ENCODE measurements at places on chromosomes 2 and 18. TPM values are rescaled to one million over a fixed set of nuclear protein-coding genes. Genes with fewer than 3 reads are reported as not detected.

SAP130 gene
- total RNA-seq: 23.5 TPM

C2orf78 gene
- not detected for total RNA-seq

IL36G gene
- total RNA-seq: not detected

FBXO15 gene
- 0.79 TPM for total RNA-seq

ACTG2 gene
- not detected for total RNA-seq

FAM228A gene
- not detected for total RNA-seq

ACTR2 gene
- 263 TPM for total RNA-seq

KYNU gene
- total RNA-seq: 143 TPM

SNTG2 gene
- not detected for total RNA-seq

FOXI3 gene
- not detected for total RNA-seq

MSGN1 gene
- total RNA-seq: not detected

SPEG gene
- 25.7 TPM for total RNA-seq

BBS5 gene
- total RNA-seq: 9.0 TPM
